ENCODE measurements at places on chromosomes 5 and 9. TPM values are rescaled to one million over a fixed set of nuclear protein-coding genes. Genes with fewer than 3 reads are reported as not detected.

Gene FAM153A
- not detected for total RNA-seq

Gene KIF4B
- total RNA-seq, result not detected

Gene ALDH7A1
- total RNA-seq, result 45.8 TPM

Gene PCDHA1
- not detected for total RNA-seq

Gene EGFLAM
- total RNA-seq, result not detected

Data from PC-3 (cell line).